ENCODE measurements at places on chromosomes 16 and 17.

GRCh38 chr16:24346734-24347133, 90.6 kb downstream of the CACNG3 start:
- no peak for DNase-seq

DNA sequence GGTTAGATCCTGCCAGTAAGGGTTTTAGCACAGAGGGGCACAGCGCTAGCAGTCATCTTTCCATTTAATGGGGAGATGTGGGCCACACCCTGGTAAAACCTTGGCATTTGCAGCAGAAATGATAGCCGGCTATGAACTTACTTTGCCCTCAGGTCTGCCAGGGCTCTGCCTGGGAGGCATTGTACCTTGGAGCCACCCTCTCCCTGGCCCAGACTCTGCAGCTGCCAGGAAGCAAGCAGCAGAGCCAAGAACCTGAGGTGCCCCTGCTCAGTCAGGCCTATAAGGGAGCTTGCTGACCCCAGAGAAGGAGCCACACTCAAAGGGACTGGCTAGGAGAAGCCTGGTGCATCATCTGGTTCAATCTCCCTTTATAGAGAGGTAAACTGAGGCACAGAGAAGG, 23.7 kb upstream of the PHF12 start:
- no peak for DNase-seq

DNA sequence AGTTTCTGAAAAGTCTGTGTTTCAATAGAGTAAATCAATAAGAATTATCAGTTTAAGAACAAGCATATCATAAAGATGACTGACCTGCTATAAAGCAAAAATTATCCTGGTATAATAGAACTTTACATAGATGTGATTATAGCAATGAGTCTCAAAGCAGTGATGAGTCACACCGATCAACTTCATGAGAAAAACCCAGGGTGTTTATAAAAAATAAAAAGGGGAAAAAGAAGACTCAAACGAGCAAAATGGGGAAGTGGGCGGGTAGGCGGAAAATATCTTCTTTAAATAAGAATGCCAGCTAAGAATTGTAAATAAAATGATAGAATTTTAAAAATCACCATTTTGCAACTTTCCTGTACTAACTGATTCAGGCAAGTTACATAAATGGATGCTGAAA, 46.8 kb downstream of the BRIP1 start:
- peak; percentile 59 for DNase-seq

- no peak for DNase-seq
These were observed 243 bp downstream of the RND2 start for GRCh38 chr17:43025290-43025657.

DNA sequence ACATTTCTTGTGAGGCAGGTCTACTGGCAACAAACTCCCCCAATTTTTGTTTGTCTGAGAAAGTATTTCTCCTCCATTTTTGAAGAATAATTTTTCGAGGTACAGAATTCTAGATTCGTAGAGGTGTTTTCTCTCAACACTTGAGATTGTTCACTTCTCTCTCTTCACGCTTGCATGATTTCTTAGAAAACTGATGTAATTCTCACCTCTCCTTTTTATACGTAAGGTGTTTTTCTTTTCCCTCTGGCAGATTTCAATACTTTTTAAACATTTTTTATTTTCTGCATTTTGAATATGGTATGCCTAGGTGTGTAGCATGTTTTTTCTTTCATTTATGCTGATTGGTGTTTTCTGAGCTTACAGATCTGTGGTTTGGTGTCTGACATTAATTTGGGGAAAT, 201.5 kb upstream of the AXIN2 start:
- DNase-seq: no peak

GRCh38 chr17:82388223-82388921, 16.8 kb downstream of the UTS2R start:
- DNase-seq: no peak

DNA sequence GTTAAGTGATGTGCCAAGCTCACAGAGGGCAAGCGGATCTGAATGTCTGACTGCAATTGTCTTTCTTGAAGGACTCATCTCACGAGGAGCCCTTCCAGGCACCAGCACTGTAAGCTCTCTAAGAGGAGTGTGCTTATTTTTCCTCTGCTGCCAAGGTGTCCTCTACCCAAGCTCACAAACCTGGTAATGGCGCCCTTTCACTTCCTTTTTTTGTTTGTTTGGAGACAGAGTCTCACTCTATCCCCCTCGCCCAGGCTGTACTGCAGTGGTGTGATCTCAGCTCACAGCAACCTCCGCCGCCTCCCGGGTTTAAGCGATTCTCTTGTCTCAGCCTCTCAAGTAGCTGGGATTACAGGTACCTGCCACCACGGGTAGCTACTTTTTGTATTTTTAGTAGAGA, 233.8 kb downstream of the MAP2K4 start:
- DNase-seq: no peak

DNA sequence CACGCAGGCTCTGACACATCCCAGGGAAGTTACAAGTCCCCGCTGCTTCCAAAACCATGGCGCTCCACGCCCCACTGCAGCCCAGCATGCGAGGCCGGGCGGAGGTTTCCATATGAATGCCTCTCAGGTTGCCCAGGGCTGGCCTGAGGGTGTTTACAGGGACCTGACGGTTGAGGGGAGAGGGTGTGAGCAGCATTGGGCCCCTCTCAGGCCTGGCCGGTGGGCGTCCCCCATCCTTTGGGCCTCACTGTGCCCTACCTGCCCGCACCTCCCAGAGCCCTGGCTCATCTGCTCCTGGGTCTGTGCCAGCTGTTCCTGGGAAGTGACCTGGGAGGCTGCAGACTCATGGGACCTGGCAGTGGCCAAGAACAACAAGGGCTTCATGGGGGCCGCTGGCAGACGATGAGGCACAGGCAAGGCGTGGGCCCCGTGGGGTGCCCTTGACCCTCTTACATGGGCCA, 173.5 kb downstream of the C16orf95 start:
- DNase-seq: no peak

DNA sequence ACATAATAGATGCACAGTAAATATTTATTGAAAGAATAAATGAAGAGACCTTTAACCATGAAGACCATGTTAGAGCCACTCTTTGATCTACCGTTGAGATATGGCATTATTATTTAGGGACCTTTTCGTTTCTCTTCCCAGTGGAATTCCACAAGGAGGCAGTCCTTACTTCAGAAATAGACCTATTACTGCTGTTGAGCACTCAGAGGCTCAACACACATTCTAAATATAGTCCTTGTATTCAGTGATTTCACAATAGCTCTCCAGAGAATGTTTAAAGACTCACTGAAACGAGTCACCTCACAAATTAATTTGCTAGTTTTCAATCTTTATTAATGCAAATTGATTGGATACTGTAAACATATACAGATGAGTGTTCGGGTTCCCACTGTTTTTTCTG, 603.8 kb downstream of the CDH8 start:
- DNase-seq: no peak

DNA sequence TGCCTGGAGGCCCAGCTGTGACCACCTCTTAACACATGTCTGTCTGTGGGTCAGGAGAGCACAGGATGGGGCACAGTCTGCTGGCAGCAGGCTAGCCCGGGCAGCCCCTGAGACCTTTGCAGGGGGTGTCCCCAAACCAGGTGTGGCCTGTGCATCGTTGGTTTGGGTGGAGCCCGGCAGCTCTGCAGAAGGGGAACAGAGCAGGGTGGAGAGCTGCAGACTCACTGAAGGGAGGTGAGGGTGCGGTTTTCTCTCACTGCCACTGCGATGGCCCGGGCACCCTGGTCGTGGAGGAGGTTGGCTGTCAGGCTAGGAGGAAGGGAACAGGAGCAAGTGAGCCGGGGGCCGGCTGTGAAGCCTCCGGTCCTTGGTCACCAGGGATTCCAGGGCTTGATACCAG, 28.8 kb downstream of the NLRC3 start:
- no peak for DNase-seq

DNA sequence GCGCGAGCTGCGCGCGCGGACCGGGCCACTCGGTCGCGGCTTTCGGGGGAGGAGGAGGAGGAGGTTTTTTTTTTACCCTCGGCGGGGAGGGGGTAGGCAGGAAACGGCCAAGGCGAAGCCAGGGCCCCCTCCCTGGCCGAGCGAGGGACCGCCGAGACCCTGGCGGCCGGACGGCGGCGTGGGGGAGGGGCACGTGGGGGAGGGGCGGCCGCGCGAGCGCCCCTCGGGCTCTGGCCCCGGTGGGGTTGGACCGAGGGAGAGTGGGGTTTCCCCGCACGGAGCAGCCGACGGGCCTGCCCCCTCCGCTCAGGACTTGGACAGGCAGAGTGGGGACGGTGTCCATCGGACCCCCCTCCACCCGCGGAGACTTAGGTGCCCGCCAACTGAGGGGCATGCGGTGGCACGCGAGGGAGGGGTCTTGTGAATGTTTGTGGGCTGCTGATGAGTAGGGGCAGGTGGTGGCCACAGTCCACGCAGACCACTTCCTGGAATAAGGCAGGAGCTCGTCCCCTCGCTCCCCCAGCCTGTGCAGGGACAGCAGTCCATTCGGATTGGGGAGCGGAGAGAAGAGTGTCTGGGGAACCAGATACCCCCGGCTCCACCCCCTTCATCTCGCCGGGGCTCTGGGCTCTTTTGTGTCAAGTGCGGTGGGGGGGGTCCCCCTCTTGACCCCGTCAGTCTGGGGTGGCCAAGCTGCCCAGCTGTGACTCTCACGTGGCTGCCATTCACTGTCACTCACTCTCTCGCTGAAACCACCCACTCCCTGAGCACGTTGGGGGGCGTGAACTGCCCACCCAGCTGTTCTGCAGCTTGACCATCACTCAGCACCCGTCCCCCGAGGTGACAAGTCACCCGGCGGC, 3.0 kb upstream of the CHD3 start:
- peak; percentile 30 for DNase-seq

GRCh38 chr17:44137891-44138709, 3.6 kb upstream of the HROB start:
- peak; percentile 90 for DNase-seq

GRCh38 chr17:82486231-82487094, 27.9 kb downstream of the NARF start:
- no peak for DNase-seq

DNA sequence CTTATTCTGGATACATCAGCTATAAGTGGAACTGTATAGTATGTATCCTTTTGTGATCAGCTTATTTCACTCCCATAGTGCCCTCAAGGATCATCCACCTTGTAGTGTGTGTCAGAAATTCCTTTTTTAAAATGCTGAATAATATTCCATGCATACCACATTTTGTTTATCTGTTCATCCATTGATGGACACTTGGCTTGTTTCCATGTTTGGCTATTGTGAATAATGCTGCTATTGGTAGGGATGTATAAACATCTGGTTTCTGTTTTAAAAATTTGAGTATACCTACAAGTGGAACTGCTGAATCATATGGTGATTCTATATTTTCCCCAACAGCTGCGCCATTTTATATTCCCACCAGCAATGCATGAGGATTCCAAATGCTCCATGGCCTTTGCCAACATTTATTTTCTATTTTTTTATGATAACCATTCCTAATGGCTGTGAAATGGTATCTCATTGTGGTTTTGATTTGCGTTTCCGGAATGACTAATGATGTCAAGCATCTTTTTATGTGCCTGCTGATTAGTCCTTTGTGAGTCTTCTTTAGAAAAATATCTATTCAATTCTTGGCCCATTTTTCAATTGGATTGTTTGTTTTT, 11.6 kb downstream of the RCVRN start:
- DNase-seq: no peak

- peak; percentile 75 for DNase-seq
These were observed 15.0 kb downstream of the SMIM36 start for GRCh38 chr17:55496094-55496881.

DNA sequence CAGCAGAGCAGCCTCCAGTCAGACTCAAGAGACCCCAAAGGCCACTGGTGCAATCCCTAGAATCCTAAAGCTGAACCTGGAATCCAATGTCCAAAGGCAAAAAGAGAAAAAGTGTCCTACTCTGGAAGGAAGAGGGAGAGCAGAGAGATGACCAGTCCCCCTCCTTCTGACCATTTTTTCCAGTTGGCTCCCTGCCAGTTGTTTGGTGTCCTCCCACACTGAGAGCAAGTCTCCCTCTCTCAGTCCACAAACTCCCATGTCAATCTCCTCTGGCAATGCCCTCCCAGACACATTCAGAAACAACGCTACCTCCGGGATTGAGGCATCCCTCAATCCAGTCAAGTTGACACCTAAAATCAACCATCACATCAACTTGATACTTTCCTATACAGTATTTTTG, 4.3 kb upstream of the CLEC19A start:
- no peak for DNase-seq

DNA sequence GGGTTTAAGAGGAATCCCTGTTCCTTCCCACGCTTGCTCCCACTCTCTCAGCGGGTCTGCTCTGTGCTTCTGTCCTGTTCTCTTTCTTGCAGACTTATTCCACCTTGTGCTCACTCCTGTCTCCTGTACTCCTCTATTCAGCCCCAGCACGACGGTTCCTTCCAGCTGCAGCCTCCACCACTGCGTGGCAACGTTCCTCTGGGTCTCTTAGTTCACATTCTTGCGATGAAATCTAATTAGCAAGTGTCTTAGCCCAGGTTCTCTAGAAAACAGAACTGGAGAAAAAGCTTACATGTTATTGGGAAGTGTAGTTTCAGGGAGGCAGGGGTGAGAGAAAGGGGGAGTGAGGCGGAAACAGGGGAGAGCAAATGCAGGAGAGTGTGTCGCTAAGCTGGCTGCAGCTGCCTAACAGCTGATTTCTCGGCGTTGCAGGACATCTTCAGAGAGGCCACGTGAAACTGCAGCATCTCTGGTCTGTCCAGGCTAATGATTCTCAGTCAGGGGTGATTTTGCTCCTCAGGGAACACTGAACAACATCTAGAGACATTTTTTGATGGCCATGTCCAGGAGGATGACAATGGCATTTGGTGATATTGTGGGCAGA, 213.2 kb upstream of the NLRP1 start:
- no peak for DNase-seq

DNA sequence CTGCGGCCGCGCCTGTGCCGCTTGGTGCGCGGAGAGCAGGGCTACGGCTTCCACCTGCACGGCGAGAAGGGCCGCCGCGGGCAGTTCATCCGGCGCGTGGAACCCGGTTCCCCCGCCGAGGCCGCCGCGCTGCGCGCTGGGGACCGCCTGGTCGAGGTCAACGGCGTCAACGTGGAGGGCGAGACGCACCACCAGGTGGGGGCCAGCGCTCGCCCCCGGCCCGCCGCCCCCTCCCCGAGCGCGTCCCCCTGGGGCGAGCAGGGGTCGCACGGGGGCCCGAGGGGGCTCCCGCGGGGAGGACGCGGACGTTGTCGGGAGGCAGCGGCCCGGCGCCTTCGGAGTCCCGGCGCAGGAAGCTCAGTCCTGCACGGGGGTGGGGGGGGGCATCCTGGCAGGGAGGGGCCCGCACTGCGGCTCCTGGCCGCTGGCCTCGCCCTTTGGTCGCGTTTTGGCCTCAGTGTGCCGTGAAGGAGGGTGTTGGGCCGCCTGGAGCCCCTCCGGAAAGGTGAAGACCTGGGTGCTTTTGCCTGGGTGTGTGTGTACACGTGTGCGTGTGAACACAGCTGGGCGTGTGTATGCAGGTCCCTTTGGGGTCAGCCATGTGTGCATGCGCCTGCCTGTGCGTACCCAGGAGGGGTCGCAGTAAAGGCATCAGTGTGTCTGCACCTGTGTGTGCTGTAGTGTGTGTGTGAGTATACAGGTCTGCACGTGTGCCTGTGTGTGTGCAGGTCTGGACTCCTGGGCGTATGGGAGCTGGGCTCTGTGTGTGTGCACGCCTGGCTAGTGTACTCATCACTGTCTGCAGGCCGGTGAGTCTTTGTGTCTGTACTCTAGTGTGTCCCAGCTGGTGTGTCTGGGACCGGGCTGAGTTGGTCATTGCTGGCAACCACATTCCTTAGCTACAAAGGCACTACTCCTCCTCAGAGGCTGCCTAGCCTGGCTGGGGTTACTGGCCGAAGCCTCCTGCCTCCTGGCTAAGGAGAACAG, 615 bp downstream of the NHERF2 start:
- no peak for DNase-seq

GRCh38 chr16:82767808-82768207, 141.0 kb downstream of the CDH13 start:
- DNase-seq: no peak

GRCh38 chr17:79046916-79047280, 22.9 kb downstream of the C1QTNF1 start:
- DNase-seq: no peak
